Activated CD4-positive, CD25-positive, alpha-beta regulatory T cell treated with anti-CD3 and anti-CD28 coated beads, Interleukin-2, amount 50 U/mL, for 24 hours (primary cell): ENCODE measurements at places on chromosomes 7 and 10.

- no peak for ATAC-seq
Measured at GRCh38 chr7:51118628-51119027, 198.0 kb downstream of the COBL start.

GRCh38 chr7:108813251-108814014 is 243.8 kb downstream of the DNAJB9 start:
- ATAC-seq, result no peak

GRCh38 chr10:9807846-9808245 is 1209.8 kb upstream of the CELF2 start:
- ATAC-seq, result no peak

DNA sequence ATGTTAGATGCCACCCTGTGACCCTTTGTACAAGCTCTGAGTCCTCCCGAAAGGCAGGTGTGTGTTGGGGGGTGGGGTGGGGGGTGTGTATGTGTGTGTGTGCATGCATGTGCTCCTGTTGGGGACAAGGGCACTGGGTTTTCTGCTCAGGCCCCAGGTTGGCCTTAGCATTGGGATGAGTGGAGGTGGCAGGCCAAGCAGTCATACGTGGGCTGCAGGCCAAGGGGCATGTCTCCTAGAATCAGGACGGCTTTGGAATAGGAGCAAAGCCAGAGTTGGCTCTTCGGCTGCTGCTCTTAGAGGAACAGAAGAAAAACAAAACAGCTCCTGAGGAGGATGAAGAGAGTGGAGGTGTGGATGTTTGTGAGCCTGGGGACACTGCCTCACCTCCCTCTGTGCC is 26.0 kb downstream of the HSPA12A start:
- ATAC-seq, result no peak

- ATAC-seq, result no peak
Measured at GRCh38 chr10:102604439-102604841, 39.8 kb upstream of the TRIM8 start.

- no peak for ATAC-seq
Measured at GRCh38 chr7:44172352-44172751, 16.9 kb downstream of the GCK start.

- ATAC-seq, result no peak
Measured at GRCh38 chr7:52151559-52151958, 835.0 kb upstream of the COBL start.

DNA sequence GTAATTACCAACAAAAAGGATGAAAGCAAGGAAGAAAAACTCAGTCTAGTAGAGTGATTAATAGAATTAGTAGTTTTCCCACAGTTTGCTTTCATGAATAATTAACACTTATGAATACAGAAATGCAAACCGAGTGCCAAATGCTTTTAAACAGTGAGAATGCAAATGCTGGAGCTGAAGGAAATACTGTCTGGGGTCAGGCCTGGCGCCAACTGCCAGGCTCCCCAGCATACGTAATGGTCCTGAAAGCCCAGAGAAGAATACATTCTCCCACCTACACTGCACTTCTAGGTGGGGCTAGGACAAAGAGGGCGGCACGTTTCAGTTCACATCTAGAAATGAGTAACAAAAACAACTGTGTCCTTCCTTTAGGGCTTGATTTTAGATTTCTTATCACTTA is 30.0 kb downstream of the GLUD1 start:
- ATAC-seq, result no peak

GRCh38 chr10:46104071-46104585 is 58.1 kb upstream of the MSMB start:
- ATAC-seq, result no peak

GRCh38 chr7:37211097-37211880 is 237.4 kb downstream of the ELMO1 start:
- ATAC-seq, result no peak

DNA sequence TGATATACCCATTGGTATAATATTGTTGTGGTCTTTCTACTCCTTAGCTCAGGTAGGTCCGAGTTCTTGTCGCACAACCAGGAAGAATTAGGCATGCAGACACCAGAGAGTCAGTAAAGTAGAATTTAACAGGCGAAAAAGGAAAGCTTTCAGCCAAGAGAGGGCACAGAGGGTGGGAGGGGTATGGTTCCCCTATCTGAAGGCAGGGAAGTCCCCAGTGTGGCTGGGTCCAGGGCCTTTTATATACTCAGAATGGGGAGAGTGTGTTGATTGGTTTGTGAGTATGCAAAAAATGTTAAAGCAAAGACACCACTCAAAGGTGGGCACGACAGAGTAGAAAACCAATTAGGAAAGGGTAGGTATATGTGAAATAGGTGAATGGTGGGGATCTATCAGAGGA is 53.9 kb downstream of the IMMP2L start:
- ATAC-seq, result no peak

- no peak for ATAC-seq
Measured at GRCh38 chr7:38716397-38716796, 85.2 kb upstream of the AMPH start.

- peak; percentile 74 for ATAC-seq
Measured at GRCh38 chr10:23413629-23414089, 25.2 kb upstream of the OTUD1 start.

DNA sequence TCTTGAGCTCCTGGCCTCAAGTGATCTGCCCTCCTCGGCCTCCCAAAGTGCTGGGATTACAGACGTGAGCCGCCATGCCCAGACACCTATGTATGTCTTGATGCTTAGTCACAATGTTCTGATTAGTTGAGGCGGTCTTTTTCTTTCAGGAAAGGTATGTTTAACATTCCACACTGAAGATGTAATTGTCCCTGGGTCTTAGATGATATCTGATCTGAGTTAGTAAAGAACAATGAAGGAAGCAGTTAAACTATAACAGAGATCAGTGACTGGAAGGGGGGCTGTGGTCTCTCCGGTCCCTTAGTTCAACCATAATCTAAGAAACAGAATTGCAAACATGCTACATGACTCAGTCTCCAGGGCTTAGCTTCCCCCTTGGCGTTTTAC is 31.5 kb upstream of the SH2D4B start:
- no peak for ATAC-seq

DNA sequence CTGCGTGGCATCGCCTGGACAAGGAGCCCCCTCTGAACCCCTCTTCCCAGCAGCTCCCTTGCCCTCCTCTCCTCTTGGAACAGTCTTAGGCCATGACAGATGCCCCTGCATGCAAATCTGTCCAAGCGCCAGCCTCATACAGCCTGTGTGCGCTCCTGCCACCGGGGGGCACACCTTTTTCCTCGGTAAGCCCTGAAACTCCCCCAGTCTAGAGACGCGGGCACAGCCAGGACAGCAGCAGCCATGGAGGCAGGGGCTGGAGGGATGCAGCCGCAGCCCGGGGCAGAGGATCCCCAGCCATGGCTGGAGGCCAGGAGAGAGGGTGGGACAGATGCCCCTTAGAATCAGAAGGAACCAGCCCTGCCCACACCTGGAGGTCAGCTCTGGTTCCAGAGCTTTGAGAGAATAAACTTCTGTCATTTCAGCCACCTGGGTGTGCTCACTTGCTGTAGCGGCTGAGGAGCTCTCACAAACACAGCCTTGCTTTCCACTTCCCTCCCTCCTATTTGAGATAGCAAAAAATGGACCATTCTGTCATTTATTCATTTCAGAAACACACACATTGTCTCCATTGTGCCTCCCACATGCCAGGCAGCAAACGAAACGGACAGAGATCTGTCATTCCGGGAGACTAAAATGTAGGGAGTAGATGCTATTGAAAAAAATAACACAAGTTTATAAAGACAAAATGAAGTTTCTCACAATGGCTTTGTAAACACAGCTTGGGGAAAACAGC is 241.5 kb downstream of the WDR37 start:
- ATAC-seq, result no peak

DNA sequence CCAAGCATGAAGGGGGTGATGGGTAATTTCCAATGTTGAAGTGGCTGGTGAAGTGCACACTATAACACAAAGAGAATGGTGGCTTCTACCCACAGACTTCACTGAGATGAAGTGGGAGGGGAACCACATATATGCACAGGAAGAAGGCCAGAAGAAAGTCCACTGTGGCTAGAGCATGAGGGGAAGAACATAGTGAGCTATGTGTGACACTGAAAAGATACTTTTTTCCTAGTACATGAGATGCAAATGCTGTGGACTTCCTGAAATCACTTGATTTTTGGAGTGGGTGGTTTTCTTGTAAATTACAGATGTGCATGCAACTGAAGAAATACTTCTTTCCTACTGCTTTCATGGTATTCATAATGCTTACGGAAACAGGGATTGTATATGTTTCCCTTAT is 115.6 kb upstream of the PHYHIPL start:
- no peak for ATAC-seq

GRCh38 chr10:87734987-87735827 is 75.5 kb downstream of the PAPSS2 start:
- ATAC-seq, result no peak

DNA sequence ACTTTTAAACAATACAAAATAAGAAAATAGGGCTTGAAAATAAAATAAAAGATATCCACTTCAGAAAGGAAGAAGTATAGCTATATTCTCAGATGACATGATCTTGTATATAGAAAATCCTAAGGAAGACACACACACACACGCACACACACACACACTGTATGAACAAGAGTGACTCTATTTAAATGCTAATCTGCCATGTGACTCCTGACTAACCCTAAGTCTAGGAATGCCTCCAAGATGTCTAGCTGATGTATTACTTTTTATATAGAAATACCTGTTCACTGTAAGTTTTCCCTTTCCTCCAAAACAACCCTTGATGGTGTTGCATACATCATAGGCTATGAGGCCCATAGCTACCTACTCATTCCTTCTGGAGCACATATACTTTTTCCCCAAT is 173.1 kb upstream of the LRRTM3 start:
- ATAC-seq, result no peak

DNA sequence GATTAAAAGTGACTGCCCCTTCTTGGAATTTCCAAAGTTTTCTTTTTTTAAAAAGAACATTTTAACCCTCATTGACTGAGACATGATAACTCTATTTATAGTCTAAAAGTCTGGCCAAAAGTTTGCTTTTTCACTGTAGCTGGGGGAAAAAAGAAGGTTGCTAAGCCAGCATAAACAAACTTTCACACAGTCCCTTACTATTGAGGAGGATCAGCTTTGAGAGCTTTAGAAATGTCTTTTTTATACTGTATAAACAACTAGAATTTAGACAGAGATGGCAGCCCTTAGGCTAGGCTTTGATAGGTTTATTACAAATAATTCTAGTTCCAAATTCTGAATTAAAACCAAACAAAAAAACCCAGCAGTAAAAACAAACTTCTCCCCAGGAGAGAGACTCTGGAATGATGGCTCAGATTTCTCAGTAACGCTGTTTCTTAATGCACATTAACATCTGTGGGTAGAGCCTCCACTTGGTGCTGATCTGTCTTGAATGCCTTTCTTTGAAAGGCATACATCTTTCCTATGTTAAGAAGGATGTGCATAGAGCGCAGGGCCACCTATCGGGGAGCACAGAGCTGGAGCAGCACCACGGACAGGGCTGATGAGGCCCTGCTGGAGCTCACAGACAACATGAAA is 100.9 kb upstream of the PDLIM1 start:
- ATAC-seq, result no peak

- no peak for ATAC-seq
Measured at GRCh38 chr7:137877027-137877675, 30.4 kb upstream of the DGKI start.

DNA sequence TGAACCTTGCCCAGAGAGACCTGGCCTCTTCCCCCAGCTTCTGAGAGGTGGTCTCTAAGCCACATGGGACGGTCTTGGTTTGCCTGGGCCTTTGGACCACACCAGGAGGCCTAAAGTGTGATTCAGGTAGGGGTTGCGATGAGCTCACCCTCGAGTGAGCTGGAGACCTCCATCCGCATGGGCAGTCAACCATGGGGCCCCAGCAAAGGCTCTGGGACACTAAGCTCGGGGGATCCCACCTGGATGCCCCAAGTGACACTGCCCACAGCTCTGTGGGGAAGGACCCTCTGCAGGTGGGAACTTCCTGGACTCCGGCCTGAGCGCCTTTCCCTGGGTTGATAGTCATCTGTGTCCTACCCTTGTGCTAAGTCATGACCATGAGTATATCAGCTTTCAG is 57.1 kb upstream of the FAM20C start:
- ATAC-seq, result no peak

- ATAC-seq, result no peak
Measured at GRCh38 chr7:69763513-69763912, 165.2 kb downstream of the AUTS2 start.

- no peak for ATAC-seq
Measured at GRCh38 chr10:110648692-110649346, 4.7 kb downstream of the RBM20 start.

GRCh38 chr7:79988653-79989052 is 146.0 kb upstream of the GNAI1 start:
- no peak for ATAC-seq

- ATAC-seq, result peak; percentile 66
Measured at GRCh38 chr10:62076891-62077290, 175.4 kb downstream of the ARID5B start.

DNA sequence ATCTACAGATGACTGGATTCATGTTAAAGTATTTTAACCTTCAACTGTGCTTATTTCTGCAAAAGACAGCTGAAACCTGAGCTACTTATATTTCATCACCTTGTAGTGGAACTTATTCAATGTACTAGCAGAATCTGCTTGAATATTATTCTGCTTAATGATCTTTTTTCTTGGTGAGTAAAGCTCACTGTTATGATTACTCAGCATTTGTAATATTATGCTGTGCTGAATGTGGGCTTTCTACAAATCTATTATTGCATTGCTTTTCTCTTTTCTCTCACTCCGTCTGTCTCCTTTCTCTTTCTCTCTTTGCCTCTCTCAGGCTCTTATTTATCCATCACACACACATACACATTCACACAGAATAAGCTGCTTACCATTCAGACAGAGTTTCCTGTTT is 98.7 kb upstream of the TMEM196 start:
- no peak for ATAC-seq

DNA sequence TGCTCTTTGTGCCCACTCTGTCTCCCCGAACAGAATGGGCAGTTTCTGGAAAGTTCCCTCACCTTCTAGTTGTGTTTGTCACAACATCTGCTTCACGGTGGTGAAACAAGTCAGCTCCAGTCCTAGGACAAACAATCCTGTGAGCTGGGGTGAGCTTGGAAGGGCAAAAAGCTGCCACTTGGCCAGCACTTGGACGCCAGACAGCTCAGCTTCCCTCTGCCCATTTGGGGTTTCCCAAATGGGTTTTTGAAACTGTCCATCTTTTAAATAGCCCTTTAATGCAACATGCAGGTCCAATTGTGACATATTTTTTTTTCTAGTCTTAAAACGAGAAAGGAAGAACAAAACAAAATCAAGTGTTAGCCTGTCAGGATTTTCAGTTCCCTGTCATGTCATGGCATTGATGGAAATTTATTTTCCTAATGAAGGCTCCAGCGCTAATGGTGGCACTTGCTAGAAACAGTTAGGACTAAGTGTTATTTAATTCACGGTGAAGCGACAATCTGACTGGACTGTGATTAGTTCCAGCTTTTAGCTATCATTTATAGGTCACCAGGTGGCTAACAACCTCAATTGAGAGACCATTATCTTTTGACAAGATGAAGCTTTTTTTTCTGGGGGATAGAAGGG is 181.7 kb downstream of the MYOF start:
- no peak for ATAC-seq
